A549 (cell line): ENCODE measurements at places on chromosomes 2 and 18.

GRCh38 chr2:120508567-120509041 is 162.7 kb downstream of the INHBB start:
- no peak for DNase-seq

DNA sequence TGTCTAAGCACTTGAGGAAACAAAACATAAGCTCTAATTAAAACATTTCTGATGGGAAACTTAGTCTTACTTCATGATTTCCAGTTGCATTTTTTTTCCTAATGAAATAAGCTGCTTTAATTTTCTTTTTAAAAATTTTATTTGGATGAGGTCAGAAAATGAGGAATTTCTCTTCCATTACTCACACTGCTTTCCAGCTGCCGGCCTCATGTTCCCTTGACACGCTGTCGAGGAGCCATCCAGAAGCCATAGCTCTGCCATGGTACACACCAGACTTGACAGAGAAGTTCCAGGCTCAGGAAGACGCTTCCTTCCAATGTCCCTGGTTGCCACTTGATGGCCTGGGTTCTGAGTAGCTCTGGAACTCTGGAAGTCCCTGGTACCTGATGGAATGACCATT is 12.1 kb upstream of the MAPRE2 start:
- DNase-seq, result no peak

DNA sequence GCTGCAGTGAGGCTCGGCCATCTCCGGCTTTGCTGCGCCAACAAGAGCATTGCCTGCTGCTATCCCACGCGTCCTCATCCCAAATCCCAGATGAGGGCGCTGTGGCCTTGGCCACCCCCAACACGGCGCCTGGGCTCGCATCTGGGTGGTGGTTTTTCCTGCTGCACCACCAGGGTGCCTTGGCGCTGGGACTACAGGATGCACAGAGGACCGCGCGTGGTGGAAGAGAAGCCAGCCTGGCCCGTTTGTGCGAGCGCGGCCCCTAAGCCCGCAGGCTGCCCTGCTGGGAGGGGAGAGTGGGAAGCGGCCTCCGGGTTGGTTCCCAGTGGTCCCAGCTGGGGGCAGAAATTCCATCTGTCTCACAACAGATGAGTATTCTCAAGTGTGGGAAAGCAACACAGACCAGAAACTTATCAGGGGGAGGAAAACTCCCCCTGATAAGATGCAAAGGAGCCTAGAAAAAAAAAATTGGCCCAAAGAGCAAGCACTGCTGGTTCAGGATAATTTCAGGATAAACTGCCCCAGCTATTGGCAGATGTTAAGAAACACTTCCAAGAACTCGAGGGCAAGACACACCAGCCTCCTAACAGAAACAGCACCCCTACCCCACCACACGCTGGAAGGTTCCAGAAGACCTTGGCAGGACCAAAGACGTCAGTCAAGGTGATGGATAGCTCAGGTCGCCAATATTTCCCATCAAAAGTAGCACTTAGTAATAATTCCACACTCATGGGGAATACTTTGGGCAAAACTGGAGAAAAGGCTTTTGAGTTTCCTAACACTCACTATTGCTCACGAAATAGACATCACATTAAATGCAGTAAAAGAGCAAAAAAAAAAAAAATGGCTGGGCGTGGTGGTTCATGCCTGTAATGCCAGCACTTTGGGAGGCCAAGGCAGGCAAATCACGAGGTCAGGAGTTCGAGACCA is 152.1 kb downstream of the PXDN start:
- DNase-seq, result peak; percentile 56

DNA sequence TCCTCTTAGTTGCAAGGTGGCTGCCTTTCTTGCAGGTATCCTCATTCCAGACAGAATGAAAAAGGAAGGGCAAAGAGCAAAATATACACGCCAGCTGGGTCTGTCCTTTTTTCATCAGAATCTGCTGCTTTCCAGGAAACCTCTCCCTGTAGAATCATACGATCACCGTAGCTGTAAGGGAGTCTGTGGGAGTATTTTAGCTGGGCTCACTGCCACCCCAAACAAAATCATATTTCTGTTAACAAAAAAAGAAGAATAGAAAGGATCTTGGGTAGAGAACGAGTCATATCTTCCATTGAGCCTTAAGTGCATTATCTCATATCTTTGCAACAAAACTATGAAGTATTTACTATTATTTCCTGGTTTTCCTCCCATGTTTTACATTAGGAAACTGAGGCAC is 15.0 kb upstream of the TANC1 start:
- no peak for DNase-seq

- no peak for DNase-seq
Observed at GRCh38 chr2:237721458-237721857, 77.1 kb upstream of the RBM44 start.

GRCh38 chr2:27078267-27079194 is at the start of gene EMILIN1:
Gene EMILIN1 (plus strand): TSS chr2:27078615. CDS start chr2:27079066, 451 bp downstream.
- no peak for DNase-seq

DNA sequence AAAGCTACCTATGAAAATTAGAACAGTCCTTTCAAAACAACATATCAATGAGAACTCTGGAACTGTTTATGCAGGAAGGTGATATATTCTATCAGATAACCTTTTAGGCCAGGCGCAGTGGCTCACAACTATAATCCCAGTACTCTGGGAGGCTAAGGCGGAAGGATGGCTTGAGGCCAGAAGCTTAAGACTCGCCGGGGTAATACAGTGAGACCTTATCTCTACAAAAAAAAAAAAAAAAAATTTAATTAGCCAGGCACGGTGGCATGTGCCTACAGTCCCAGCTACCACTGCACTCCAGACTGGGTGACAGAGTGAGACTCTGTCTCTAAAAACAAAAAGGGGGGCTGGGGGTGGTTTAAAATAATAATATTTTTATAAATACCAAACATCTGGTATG is 77.9 kb downstream of the OSBPL1A start:
- DNase-seq, result no peak

GRCh38 chr2:11417946-11418585 is 47.9 kb downstream of the E2F6 start:
- DNase-seq, result peak; percentile 47
